ENCODE measurements at places on chromosomes 1 and 21.

- DNase-seq, result peak; percentile 23
Observed at GRCh38 chr1:230972855-230973271, 5.8 kb downstream of the TTC13 start.

DNA sequence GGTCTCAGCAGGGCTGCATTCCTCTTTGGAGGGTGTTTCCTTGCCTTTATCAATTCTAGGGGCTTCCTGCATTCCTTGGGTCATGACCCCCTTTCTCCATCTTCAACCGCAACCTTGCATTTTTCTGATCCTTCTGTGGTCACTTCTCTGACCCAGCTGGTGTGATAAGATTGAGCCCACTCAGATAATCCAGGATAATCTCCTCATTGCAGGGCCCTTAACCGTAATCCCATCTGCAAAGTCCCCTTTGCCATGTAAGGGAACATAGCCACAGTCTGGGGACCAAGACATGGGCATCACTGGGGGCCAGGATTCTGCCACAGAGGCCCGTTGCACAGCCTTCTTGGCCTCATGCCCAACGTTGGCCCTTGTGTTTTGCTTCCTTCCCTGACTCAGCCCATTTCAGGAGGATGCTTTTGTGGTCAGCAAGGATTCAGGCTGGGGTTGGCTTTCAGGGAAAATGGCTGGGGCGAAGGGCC is 35.0 kb upstream of the IL19 start:
- DNase-seq, result no peak

GRCh38 chr1:33821291-33821690 is 42.6 kb upstream of the HMGB4 start:
- DNase-seq, result no peak

- no peak for DNase-seq
Observed at GRCh38 chr1:165861911-165862310, 34.5 kb downstream of the UCK2 start.

DNA sequence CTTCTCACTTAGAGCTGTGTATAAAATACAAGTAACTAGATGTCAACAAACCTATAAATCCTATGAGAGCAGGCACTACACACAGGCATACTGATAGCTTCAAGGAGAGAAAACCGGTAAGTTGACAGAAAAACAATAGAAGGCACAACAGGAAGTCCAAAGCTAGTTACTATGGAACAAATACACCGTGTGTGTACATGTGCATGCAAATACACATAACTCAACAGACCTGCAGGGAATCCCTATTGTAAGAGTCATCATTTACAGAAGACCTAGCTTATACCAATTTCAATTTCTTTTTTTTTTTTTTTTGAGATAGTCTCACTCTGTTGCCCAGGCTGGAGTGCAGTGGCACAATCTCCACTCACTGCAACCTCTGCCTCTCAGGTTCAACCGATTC is 26.3 kb downstream of the JAK1 start:
- DNase-seq, result no peak

DNA sequence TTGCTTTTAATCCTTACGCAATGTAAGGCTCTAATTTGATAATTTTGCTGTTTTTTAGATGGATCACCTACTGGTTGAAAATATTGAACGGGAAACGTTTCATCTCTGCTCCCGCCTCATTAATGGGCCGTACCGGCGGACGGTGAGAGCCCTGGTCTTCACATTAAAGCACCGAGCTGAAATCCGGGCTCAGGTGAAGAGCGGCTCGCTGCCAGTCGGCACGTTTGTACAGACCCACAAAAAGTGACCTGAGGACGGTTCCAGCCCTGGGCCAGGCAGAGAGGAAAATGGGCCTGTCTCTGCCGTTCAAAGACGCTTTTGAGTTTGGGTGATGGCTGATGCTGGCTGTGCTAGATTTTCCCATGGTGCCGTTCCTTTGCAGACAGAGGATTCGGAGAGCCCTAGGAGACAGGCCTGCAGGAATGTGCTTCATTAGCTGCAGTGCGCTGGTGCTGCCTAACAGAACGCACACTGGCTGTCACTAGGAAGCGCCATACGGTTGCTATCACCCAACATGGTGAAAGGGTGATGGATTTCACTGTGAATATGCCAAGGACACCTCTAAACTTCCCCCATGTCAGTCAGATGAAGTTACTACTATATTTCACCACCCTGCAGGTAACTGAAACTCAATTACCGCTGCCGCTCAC is 42.9 kb downstream of the TCEANC2 start:
- DNase-seq, result no peak

- DNase-seq, result no peak
Observed at GRCh38 chr1:163006051-163006834, 62.9 kb upstream of the RGS4 start.

- no peak for DNase-seq
Observed at GRCh38 chr1:2510366-2511155, 15.8 kb downstream of the PANK4 start.

DNA sequence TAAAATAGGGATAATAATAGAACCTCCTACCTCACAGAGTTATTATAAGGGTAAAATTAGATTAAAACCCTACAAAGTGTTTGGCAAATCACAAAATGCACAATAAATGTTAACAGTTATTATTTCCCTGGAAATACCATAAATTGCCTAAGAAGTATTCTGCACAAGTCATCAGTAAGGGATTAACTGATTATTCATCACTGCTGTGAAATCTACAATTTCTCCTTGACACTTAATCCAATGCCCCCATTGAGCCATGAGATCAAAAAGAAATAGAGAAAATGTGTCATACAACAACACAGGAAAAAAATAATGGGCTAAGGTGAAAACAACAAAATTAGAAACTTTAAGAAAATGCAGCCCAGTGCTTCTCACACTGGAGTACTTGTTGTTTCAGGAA is 6.7 kb upstream of the SEC16B start:
- DNase-seq, result no peak

- no peak for DNase-seq
Observed at GRCh38 chr1:34843392-34844251, 15.9 kb downstream of the SMIM12 start.

DNA sequence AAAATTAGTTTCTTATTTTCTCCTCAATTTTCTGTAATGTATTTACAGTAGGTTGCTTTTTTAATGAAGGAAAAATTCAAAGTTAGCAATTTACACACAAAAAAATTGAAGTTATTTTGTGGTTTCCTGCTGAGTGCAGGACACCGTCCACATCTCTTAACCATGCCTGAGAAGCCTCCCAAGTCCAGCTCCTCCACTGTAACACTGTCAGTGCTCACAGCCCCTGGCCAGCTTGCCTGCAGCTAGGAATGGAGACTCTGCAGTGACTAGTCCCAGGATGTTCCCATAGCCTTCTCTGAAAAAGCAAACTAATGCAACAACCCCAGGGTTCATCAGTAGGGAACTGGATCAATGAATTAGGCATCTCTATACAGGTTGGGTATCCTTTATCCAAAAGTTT is 3.5 kb downstream of the A3GALT2 start:
- DNase-seq, result no peak

DNA sequence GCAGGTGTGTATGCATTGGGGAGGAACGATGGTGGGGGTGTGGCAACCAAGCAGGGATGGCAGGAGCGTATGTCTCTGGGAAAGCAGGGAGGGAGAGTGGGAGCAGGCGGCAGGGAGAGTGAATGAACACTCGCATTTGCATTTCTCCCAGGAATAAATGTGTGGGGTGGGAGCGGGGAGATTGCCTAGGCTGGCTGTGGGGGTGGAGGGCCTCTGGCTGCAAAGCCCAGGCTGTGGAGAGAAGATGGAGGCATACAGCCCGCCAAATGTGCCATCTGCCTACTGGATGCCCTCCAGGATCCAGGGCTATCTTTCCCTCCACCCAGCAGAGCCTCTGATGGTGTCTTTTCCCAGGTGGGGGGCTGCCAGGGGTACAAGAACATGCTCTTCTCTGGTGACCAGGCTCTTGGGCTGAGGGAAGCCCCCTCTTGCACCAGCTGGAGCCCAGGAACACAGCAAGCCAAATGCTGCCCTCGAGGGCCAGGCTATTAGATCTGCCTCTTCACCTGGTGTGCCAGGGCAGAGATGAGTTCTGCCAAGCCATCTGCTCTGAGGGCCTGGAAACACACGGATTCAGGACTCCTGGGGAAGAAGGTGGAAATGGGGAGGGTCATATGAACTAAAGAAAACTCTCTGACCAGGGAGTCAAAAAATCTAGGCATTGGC is 1.7 kb upstream of the OPTC start:
- no peak for DNase-seq

- no peak for DNase-seq
Observed at GRCh38 chr1:228784181-228784580, 48.9 kb downstream of the RHOU start.

GRCh38 chr1:209808059-209808581 is 2.2 kb upstream of the IRF6 start:
- no peak for DNase-seq

DNA sequence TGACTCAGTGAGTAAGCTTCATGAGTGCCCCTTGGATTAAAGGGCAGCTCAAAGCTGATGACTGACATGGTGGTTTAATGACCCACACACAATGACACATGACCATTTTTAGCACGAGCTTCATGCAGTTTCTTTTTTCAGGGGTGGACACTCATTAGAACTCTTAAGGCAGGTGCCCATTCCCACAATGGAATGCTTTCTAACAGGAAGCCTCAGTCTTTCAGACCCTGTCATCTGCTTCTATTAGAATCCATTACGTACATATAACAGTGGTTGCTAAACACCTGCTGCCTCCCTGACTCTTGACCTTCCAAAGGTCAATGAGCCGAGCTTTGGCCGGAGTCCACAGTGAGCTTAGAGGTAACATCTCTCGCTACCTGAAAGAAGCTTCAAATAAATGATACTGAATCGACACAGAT is 27.4 kb downstream of the AKNAD1 start:
- no peak for DNase-seq

DNA sequence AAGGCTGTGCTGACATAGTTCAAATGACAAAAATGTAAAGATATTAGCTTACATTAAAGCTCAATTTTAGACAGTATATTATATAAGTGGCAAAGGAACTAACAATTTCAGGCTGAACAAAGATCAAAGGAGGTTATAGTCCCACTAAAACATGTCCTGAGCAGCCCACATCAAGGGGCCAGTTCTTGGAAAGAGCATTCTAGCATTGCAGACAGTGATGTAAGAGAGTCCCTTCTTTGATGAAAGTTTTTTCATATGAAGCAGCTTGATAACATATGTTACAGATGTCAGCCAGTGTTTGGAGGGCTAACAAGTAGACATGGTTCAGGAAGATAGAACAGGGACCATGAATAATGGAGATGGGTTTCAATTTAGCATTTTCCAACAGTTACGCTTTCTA is 301.7 kb downstream of the NTNG1 start:
- no peak for DNase-seq

- no peak for DNase-seq
Observed at GRCh38 chr1:68103011-68103545, 52.7 kb upstream of the DIRAS3 start.

DNA sequence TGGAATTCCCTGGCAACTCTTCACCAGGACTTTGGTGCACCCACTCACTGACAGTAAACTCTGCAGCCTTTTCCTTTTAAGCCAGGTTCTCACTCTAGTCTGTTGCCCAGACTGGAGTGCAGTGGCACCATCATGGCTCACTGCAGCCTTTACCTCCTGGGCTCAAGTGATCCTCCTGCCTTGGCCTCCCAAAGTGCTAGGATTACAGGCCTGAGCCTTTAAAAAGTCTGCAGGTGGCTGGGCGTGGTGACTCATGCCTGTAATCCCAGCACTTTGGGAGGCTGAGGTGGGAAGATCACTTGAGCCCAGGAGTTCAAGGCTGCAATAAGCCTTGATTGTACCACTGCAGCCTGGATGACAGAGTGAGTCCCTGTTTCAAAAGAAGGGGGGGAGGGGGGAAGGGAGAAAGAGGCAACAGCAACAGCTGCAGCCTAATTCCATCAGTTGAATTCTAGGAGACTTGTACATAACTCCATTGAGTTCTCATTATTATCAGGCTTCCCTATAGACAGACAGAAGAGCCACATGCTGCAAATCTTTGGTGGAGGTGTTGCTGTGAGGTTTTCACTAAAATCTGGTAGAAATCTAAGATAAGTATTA is 8.1 kb upstream of the HNRNPR start:
- no peak for DNase-seq

DNA sequence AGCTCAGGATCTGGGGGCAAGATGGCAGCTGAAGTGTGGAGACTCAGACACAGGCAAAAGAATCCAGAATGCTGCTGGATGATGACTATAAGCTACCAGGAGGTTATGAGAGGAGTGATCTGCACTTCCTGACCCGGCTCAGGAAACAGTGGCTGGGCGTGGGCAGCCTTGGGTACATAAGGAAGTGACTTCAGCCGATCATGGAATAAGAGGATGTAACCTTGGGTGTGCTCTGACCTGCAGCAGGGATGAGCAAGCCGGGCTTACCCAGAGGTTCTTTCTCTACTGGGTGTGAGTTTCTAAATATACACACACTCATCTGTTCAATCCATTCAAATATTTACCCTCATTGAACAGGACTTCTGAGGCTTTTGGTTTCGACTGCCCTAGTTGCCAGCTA is 62.7 kb downstream of the CD34 start:
- no peak for DNase-seq

DNA sequence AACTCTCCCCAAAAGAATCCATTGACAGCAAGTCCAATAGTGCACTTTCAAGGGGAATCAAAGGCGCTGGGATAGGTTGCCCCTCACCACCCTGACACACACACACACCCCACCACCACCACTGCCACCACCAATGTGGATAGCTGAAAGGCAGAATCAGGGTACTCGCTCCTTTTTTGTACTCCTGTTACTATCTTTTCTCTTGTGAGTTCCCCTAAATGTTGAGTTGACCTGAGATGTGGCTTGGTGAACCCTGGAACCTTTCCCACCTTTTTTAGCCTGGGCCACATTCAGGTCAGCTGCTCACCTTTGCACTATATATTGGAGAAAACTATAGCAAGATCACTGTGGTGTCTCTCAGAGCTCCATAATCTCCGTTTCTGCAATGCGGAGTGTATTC is 3.9 kb downstream of the S100A8 start:
- DNase-seq, result no peak

DNA sequence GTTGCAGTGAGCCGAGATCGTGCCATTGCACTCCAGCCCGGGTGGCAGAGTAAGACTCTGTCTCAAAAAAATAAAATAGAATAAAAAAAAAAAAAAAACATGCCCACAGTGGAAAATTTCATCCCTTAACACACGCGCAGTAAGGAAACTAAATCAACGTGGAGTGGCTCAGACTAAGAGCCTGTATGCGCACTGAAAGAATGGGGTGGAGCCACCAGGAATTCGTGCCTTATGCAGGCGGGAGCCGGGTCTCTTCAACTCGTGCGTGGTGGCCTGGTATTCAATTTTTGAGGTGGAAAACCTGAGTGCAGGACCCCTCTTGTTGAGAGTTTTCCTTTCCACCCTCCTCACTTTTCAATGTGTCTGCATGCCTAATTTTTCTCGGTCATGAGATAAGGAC is 22.1 kb upstream of the CREG1 start:
- DNase-seq, result no peak

DNA sequence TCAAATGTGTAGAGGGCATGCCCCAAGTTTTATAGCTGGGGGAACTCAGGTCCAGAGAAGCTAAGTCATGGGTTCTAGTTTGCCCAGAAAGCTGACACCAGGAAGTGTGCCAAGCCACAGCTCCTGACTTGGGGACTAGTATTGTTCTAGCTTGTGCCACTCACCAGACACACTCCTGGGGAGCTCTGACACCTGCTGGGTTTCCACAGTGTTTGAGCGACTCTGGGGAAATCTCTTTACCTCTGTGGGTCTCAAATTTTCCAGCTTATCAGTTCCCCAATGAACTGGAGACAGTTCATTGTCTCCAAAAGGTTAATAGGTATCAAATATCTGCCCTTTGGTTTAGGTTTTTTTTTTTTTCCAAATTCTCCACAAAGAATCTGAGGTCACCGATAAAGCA is 4.2 kb downstream of the KISS1 start:
- DNase-seq, result no peak

- DNase-seq, result no peak
Observed at GRCh38 chr1:6030132-6030531, 15.6 kb upstream of the KCNAB2 start.

Data from effector CD8-positive, alpha-beta T cell (primary cell).